NCI-H2081 treated with DMSO at 0.1 percent for 48 hours (cell line): ENCODE measurements at places on chromosomes 1 and 21.

- no peak for DNase-seq
Measured at GRCh38 chr21:39366563-39366962, 17.7 kb upstream of the HMGN1 start.

DNA sequence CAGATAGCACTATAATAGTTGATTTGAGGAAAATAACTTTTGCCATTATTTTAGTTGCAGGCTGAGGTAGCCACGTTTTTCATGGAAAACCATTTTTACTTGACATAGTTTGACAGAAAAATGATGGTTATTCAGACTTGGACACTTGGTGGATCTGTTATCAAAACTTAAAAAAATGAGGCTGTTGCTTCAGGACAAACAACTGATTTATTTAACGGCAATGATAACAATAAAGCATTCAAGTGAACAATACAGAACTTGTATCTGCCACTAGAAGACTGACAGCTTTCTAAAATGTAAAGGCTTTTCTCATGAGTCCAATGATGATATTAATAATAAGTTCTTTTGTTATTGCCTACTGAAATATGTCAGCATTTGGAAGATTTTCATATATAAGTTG is 322.9 kb downstream of the BRINP3 start:
- no peak for DNase-seq

DNA sequence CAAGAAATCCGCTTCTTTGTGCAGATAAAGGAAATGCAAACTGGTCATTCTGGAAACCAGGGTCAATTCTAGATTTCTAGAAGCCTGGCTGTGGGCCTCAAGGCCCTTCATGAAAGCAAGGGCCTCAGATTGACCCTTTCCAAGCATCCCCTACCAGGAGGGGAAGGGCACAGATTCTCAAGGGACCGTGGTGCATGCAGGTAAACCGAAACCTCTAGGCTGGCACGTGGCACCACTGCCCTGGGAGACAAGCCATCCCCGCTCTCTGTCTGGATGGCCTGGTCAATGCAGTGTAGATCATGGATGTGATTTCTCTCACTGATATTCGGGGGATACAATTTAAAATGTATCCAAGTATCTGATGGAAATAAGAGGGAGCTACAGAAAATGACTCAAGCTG is 69.4 kb downstream of the TOMM20 start:
- no peak for DNase-seq

DNA sequence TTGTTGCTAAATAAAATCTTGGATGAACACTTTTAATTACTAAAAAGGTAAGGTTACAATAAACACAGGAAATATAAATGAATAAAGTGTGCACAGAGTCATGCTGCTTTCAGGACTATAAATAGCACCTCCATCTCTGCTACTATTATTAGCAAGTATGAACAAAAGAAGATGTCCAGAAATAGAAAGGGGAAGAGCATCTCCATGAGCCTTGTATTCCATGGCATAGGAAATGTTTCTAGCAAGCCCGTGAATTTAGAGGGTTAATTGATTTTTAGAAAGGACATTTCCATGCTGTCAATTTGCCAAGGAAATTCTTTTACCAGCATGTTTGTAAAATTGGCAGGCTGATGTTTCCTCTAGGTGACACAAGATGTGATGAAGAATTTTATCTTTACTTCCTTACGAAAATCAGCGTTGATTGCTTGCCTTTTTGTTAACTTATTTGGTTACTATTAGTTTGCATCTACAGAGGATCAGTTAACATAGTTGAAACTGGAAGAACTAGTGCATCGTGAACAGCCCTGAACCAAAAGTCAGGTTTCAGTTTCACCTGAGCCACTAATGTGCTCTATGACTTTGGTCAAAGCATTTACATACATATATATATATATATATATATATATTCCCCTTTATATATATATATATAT is 45.3 kb downstream of the NR5A2 start:
- DNase-seq = no peak

DNA sequence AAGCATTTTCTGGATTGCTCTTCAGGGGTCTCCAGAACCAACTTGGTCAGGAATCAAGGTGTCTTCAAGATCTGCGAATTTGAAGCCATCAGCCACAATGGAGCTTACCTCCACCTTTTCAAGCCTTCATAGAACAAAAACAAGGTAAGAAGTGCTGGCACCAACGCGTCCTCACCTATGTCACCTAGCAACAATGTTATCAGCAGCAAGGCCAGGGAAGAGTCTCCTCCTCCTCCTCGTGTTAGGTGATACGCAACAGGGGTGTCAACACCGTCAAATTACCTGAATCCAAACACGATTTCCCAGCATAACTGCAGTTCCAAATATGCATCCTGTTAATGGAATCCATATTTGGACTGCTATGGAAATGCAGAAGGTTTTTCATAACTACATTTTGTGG is 4.1 kb upstream of the TIAM1 start:
- no peak for DNase-seq

DNA sequence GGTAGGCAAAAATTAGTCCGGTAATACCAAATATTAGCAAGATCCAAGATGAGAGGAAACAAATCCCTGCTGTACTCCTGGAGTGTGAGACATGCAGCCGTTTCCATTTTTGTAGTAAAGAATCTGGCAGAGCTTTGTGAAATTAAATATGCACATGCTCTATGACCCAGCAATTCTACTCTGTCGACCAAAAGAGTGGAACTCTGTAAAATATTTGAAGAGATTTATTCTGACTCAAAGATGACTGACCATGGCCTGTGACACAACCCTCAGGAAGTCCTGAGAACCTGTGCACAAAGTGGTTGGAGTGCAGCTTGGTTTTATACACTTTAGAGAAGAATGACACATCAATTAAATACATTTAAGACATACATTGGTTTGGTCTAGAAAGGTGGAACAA is 16.2 kb downstream of the HAX1 start:
- no peak for DNase-seq

- DNase-seq = no peak
Measured at GRCh38 chr1:40034869-40035268, 5.7 kb upstream of the CAP1 start.

- no peak for DNase-seq
Measured at GRCh38 chr1:161719325-161719611, 2.1 kb upstream of the FCRLB start.

GRCh38 chr1:59272507-59272906 is 24.4 kb upstream of the FGGY start:
- no peak for DNase-seq

GRCh38 chr1:215667761-215668160 is 100.7 kb downstream of the KCTD3 start:
- DNase-seq = no peak

- no peak for DNase-seq
Measured at GRCh38 chr1:8671306-8671917, 146.0 kb downstream of the RERE start.

GRCh38 chr1:153545067-153546055 is at the start of gene S100A4:
TSS of gene S100A4 (minus strand) at chr1:153545806. CDS start at chr1:153544794, 1,012 bp downstream.
- no peak for DNase-seq

GRCh38 chr1:46380508-46380907 is 13.6 kb upstream of the FAAH start:
- DNase-seq = no peak

- DNase-seq = no peak
Measured at GRCh38 chr1:36023098-36023769, 60.7 kb upstream of the TEKT2 start.

DNA sequence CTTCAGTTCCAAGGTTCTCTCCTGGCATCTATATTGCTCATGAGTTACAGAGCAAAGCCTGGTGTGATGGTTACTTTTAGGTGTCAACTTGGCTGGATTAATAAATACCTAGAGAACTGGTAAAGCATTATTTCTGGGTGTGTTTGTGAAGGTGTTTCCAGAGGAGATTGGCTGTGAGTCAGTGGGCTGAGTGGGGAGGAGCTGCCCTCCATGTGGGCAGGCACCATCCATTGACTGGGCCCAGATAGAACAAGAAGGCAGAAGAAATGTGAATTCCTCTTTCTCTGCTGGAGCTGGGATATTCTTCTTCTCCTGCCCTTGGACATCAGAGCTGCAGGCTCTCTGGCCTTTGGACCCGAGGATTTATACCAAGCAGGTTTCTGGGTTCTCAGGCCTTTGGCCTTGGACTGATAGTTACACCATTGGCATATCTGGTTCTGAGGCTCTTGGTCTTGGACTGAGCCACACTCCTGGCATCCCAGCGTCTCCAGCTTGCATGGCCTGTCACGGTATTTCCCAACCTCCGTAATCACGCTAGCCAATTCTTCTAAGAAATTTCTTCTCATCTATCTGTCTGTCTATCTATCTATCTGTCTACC is 44.5 kb downstream of the B3GALT5 start:
- no peak for DNase-seq

DNA sequence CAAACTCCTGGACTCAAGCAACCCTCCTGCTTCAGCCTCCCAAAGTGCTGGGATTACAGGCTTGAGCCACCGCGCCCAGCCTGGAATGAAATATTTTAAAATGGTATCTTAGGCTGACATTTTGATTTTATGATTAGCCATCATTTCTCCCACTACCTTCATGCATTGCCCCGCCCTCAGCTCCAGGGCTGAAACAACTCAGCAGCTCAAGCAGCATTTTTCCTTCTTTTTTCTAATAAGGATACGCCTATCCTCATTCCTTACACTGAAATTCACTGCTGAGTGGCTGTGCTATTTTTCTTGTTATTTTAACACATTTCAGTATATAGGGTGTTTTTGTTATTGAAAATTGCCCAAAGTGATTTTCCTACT is 56.8 kb upstream of the HTR1D start:
- DNase-seq = no peak

GRCh38 chr1:220747437-220748088 is 559 bp upstream of the MTARC2 start:
- DNase-seq = no peak

- no peak for DNase-seq
Measured at GRCh38 chr1:182614796-182615454, 10.7 kb upstream of the RGS16 start.

DNA sequence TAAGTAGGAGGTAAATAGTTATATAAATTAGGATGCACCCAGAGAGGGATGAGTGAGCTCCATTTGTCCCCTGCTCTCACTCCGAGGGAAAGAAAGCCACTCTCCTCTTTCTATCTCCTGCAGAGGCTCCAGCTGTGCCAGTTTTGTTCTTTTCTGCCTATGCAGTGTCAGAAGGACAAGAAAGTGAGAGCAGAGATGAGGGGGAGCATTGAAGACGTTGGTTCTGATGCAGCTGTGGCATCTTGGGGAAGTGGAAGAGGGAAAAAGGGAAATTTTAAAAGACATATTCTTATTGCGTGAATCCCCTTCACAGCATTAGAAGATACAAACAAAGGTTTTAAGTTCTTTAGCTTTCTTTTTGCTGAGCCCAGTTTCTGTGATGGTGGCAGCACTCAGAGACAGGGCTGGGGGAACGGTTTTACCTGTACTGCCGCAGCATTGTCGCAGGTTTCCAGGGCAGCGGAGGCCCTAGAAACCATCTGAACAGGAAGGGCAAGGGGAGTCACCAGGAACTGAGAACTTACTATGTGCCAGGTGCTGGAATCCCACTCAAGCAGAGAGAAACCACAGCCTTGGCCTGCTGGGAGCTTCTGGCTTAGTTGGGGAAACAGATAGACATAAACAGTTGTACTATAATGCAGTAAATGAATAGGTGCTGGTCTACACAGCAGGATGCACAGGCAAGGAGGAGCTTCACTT is 44.9 kb upstream of the USP24 start:
- no peak for DNase-seq

DNA sequence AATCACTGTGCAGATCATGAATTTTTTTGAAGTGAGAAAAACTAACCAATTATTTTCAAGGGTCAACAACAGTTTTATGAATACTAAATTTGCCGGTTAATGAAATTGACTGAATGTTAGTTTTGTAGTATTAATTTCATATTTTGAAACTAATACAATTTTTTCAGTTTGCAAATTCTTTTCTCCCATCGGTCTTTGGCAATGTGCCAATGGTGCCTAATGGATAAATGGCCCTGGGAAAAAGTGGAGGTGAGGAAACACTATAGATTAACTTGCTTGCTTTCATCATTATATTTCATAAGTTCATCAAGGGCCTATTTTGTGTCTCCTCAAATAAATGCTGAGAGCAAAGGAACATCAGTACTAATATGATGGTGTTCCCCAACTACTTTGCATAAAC is 4.1 kb downstream of the C1orf141 start:
- no peak for DNase-seq

DNA sequence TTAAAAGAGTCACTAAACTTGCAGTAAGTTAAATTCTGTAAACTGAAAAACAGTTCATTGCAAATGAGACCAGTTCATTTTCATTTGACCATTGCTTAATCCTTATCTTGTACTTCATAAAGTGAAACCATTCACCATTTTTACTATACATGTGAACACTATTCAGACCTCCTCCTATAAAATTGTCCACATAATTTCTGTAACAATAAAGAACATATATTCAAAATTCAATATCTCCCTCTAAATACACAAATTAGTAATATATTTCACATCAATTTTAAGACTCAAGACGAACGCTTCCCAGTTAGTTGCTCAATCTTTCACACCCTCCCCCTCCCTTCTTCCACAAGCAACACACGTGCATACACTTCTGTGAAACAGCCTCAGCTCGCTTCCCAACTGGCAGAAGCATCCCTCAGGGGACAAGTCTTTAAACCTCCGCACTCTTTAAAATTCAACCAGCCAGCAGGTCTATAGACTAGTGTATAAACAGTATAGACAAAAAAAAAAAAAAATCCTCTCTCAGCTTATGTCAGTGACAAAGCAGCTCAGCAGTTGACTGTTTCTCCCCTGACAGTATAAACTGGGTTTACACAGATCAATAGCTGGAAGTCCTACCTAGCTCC is 99.6 kb downstream of the DENND1B start:
- DNase-seq = no peak

DNA sequence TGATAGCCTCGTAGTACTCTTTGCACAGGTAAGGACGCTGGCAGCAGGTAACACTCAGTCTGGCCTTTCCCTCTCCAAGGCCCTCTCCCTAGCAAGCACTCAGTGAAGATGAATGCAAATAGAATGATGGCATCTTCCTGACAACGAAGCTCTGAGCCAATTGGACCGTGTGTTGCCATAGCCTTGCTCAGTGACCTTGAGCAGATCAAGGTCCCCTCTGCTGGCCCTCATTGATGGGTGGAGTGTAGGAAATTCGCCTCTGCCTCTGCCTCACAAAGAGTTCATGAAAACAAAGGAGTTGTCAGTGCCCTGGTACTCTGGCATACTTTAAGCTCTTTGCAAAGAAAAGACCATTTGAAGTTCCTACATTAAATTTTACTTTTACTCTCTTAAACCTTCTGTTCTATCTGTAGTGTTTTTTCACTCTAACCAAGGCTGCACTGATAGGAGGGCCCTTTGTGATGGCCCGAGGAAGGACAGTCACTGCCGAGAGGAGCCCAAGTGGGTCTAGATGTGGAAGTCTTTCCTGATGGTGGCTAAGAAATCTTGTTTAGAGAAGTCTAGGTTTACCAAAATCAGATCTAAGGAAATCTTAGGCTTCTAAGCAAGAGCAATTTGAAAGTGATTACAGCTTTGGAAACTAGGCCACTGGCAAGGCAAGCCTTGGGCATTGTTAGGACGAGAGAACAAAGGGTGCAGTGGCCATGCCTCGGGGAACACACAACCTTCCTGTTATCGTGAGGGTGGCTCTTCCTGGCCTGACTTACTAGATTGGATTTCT is 38.2 kb downstream of the SMYD2 start:
- DNase-seq = no peak
